ENCODE measurements at places on chromosomes 7 and 10.

DNA sequence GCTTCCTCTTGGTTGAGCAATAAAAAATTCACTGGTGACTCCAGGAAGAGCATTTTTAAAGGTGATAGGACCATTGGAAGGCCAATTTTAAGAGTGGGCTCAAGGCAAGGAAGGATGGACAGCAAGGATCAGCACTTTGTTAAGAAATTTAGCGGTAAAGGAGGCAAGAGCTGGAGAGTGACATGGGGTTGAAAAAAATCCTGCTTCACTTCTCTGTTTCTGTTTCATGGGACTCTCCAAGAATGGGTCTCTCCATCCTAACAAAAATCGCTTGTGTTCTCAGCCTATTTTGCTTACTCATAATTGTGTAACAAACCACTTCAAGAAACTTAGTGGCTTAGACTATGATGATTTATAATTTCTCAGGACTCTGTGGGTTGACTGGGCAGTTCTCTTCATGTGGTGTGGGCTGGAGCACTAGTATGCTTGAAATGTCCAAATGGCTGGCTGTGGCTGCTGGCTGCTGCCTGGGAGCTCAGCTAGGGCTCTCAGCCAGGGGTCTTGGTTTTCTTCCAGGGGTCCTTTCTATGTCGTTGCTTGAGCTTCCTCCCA, 59.8 kb upstream of the ZNRF2 start:
- no peak for DNase-seq

DNA sequence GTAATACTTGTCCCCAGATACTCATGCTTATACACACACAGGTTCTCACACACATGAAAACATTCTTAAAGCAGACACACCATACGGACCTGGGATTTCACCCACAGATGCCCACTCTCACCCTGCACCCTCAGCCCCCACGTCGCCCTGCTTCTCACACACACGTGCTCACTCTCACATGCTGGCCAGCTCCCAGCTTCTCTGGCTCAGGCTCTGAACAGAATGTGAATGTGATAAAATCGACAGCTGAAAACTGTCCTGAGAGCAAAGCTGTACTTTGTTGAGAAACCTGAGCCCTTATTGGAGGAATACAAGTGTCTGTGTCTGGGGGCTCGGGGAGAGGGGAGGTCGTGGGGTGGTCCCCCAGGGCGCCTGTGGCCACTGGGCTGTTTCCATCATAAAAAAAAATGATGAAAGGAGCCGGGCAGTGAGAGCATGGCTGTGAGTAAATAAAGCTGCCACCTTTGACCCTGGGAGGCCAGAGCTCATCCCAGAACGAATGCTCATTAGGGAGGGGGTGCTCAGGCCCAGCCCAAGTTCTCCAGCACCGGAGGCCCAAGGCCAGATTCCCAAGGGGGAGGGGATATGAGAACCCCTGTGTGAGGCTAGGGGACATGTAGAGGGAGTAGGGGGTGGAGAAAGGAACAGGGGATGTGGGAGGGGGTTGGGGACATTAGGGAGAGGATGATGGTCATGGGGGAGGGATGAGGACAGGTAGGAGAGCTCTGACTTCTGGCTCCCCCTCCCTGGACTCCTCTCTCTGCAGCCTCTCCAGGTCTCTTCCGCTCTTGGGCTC, 18.1 kb upstream of the TLX1 start:
- no peak for DNase-seq

GRCh38 chr10:122189185-122189584, 81.9 kb upstream of the BTBD16 start:
- DNase-seq, result no peak

GRCh38 chr7:130880668-130881067, 146.7 kb upstream of the KLF14 start:
- DNase-seq, result no peak

DNA sequence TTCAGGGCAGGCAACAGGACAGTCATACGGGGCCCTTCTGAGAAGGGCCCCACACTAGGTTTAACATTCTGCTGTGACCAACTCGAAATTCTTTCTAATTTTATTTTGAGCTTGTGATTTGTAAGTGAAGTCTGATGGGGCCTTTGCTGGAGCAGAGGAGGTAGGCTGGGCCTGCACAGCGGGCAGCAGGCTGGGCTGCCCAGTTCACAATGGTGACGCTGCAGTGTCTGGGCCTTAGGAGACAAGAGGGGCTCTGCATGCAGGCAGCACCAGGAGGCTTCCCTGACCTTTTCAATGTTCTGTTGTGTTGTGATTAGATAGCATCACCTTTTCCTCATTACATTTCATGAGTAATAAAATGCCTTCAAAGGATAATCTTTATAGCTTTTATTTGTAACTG, 175.1 kb downstream of the CXCL12 start:
- DNase-seq, result no peak

- DNase-seq, result no peak
Measured at GRCh38 chr10:12490963-12491362, 141.6 kb downstream of the CAMK1D start.

DNA sequence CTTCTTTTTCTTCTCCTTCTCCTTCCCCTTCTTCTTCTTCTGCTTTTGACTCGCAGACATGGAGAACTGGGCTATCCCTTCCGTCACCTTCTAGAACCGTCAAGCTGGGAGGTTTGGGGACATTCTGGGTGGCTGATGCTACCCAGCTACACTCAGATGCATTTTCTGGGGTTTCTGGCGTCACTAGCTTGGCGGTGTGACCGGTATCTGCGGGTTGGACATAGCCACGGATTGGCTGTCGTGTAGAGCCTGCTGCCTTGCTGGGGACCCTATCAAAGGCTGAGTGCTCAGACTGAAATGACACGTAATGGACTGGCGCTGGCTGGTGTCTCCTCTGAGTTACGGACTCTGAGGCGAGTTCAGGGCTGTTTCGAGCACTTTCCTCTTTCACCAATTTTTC, 101.7 kb downstream of the SVIL start:
- DNase-seq, result no peak

GRCh38 chr10:70699063-70699658, 26.9 kb downstream of the ADAMTS14 start:
- DNase-seq, result no peak

DNA sequence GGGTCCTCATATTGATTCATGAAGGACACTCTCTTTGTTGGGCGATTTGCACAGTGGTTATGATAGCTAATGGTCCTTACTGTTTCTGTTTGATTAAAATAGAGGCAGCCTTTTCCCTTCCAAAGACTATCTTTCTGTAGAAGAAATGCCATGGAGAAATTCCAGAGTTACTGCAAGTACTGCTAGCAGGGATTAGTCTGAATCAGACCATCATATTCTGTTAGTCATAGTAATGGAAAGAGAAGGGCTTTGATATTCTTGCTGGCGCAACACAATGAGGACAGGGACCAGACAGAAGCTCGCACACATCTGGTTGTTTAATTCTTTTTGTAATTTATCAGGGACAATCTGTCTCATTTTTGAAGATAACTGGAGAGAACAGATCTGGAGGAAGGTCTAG, 304.5 kb upstream of the FZD8 start:
- DNase-seq, result no peak

- DNase-seq, result no peak
Measured at GRCh38 chr7:73980206-73980605, 47.8 kb upstream of the ELN start.
